Activated CD8-positive, alpha-beta memory T cell treated with anti-CD3 and anti-CD28 coated beads for 1 hour (primary cell): ENCODE measurements at places on chromosomes 6 and 20.

DNA sequence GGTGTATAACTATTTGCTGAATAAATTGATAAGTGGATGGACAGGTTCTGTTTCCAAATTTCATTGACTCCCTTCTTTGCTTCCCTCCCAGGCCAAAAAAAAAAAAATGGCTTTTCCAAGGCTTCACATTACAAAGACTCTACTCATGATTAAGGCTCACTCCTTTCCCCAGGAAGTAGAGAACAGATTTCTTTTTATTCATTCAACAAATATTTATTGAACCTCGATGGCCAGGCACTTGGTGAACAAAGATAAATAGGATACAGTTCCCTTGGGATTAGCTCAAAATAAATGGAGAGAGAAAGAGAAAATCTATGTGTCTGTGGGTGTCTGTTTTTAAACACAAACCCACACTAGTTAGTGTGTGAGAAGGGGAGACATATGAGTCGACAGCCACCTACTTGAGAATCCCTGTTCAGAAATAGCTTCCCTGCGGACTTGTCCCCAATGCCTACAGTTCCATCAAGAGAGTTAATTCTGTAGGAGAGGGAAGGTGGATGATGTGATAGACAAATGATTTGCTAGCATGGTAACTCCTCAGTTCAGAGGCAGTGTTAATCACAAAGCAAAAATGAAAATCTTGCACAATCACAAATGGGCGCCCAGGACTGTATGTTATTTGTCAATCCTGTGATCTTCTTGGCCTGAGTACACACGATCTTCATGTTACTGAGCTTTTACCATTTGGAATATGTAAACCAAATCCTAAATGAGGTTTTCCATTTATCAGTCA, 20.3 kb downstream of the TRAF3IP2 start:
- no peak for DNase-seq

- DNase-seq, result no peak
These were observed 230.0 kb upstream of the CHD6 start for GRCh38 chr20:41848180-41848579.

- DNase-seq, result no peak
These were observed 82.7 kb downstream of the SAMD3 start for GRCh38 chr6:130140084-130140483.

DNA sequence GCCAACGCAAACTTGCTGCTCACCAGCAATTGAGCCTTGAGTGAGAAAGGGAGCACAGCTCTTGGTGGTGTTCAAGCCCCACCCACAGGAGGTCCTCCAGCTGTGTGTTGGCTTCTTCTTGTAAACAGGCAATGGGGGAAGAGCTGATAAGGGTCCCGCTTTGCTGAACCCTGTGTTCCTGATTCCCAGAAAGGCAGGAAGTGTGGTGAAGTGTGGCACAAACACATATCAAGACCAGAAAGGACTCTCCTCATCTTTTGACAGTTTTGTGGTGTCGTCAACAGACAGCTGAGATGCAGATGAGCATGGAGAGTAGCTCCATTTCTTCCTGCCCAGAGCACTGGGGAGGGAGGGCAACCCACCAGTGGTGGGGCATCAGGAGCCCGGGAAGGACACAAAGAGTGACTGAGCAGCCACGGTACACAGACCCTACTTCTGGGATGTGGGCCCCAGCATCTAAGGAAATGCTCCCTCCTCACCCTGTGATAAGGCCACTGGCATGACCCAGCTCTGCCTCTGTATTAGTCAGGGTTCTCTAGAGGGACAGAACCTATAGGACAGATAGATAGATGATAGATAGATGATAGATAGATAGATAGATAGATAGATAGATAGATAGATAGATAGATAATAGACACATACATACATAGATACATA, 188.9 kb upstream of the TAB2 start:
- no peak for DNase-seq

- no peak for DNase-seq
These were observed 42.3 kb downstream of the KIF13A start for GRCh38 chr6:17945111-17945510.

DNA sequence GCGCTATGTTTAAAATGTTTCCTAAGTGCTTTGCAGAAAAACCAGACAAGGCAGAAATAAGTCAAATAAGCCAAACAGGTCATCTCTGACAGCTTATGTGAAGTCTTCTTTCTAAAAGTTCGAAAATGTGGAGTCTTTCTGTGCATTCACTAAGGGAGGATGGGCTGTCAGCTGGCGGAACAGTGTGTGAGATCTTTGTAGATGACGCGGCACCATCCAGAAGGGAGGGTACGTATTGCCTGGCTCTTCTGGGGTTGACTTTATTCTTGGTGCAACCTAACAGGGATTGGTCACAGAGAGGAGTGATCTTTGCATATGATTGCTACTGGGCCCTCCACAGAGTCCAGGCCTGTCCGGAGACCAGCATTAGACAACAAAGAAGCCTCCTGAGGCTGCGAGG, 114.5 kb upstream of the EDN1 start:
- DNase-seq, result no peak

GRCh38 chr20:44006578-44006977, 91.9 kb downstream of the TOX2 start:
- no peak for DNase-seq

DNA sequence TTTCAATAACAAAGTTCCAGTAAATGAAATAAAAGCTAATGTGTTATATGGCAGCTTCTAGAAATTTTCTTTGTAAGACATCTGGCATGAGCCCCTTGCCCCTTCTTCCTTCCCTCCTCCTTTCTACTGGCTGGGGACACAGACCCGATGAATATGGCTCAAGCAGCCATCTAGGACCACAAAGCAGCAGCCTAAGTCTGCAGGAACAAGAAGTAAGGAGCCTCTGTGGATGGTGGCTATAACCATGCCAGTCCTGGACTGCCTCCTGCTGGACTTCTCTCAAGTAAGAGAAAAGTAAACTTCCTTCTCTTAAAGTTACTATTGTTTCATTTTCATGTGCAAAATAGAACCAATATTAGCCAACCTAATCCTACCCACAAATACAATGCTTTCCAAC, 114.9 kb upstream of the DST start:
- no peak for DNase-seq

- no peak for DNase-seq
These were observed 62.0 kb downstream of the TSPYL4 start for GRCh38 chr6:116191881-116192280.

GRCh38 chr20:57928181-57928967, 218.6 kb upstream of the PMEPA1 start:
- DNase-seq, result no peak

- DNase-seq, result no peak
These were observed 7.9 kb downstream of the AARS2 start for GRCh38 chr6:44305200-44305725.

DNA sequence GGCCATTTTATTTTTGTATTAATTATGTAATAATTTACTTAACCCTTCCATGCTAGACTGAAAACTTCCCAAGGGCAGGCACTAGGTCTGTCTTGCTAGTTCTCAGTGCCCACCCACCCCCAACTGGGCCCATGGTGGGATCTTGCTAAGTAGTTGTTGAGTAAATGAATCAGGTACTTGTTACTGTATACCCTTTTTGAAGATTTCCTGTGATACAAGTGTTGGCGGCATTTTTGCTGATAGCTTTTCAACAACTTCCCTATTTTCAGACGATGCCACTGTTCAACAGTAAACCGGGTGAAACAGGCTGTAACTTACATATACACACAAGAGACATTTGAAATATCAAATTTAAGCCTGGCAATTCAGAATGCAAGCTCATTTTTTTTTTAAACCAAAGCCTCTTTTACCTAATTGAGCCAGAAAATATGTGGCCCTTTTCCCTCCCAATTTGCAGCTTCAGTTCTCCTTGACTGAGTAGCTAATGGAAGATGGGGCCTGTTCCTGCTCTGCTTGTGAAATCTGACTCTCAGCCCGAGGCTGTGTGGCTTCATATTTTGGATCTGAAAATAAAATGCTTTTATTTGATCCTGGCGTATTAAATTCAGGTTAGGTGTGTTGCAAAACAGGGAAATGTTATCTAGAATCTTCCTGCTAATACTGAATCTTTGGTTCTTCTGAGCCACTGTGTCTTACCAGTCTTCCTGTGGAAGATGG, 288.3 kb downstream of the NRN1 start:
- DNase-seq, result no peak

GRCh38 chr6:151044465-151045441, 179.3 kb downstream of the MTHFD1L start:
- DNase-seq, result no peak

GRCh38 chr6:23435126-23435525, 690.9 kb upstream of the NRSN1 start:
- DNase-seq, result no peak

DNA sequence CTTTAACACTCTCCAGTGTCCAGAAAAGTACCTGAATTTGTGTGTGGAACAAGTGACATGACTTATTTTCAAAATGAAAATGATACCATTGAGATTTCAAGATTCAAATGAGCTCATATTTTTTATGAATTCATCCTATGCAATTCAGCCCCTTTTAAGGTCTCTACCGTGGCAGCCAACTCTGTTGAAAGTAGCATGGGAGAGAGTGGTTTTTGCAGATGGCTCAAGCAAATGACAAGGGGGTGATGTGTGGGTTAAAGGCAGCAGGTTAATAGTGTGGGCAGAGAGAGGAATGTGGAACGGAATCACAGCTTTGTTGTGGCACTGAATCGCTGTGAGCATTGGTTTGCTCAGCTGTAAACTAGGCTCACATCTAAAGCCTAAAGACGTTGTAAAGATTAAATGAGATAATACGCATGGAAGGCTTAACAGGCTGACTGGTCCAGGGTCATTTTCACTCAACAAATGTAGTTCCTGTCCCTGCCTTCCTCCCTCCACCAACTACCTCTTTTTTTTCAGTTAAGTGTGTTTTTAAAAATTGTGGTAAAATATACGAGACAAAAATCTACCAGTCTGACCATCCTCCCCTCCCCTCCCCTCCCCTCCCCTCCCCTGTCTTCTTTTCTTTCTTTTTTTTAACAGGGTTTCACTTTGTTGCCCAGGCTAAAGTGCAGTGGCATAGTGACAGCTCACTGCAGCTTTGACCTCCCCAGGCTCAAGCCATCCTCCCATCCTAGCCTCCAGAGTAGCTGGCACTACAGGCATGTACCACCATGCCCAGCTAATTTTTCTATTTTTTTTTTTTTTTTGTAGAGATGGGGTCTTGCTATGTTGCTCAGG, 114.7 kb upstream of the ZNF217 start:
- no peak for DNase-seq

DNA sequence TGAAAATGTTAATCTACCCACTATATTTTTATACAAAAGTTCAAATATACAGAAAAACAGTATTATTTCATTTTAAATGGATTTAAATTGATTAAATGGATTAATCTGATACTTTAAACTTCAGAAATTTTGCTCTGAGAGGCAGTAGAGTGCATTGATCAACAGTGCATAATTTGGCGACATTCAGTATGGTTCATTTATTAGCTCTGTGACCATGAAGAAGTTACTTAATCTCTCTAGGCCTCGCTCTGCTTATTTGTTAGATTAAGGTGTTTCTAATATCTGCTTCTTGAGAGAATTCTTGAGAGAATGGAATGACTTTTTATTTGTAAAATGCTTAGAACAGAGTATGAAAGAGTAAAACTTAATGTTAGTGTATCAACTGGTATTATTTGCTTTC, 8.9 kb downstream of the PDE7B start:
- no peak for DNase-seq

DNA sequence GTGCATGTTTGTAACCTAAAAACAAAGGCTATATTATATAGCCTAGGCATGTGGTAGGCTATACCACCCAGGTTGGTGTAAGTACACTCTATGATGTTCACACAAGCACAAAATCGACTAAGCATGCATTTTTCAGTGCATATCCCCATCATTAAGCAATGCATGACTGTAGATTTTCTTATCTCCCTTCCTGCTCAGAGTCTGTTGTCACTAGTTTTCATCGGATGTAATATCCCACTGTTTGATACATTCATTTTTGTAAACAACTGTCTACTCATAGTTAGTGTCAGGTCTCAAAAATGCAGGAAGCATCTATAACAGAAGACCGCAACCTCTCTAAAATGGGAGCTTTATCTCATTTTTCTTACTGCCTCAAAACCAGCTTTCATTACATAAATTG, 70.7 kb downstream of the GFRAL start:
- DNase-seq, result no peak

DNA sequence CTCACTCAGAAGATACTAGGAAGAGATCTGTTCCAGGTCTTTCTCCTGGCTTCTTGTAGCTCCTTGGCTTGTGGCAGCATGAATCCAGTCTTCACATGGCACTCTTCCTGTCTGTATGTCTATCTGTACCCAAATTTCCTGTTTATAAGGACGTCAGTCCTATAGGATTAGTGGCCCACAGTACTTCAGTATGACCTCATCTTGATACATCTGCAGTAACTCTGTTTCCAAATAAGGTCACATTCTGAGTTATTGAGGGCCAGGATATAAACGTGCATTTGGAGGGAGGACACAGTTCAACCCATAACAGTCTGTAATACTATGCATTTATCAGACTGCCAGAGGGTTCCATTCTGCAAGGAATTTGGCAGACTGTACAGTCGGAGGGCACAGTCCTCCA, 57.6 kb upstream of the DYNLRB1 start:
- no peak for DNase-seq

DNA sequence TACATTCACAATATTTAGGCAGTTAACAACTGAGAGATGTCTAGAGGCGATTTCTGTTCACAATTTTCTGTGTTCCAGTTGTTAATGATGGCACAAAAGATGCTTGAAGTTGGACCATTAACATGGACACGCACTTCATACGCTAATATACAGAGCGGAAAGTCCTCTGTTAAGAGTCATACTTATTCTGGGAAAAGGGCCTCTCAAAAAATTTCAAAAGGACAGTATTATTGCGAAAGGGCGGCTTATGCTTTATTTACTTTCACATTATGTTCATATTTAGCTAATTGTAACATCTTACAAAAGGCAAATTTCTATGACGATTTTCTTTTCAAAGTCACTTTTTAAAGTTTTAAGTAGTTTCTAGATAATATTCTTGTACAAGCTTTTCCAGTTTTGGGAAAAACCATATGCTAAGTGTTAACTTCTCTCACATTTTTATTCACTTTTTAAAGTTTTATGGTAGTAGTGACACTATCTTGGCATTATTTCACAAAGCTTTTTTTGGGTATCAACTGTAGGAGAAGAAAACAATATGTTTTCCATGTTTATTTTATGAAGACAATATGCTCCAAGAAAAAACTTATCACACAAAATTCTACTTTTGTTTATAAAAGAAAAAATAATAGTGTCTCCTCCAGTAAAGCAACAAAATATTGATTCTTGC, 62.3 kb downstream of the MAP7 start:
- no peak for DNase-seq

DNA sequence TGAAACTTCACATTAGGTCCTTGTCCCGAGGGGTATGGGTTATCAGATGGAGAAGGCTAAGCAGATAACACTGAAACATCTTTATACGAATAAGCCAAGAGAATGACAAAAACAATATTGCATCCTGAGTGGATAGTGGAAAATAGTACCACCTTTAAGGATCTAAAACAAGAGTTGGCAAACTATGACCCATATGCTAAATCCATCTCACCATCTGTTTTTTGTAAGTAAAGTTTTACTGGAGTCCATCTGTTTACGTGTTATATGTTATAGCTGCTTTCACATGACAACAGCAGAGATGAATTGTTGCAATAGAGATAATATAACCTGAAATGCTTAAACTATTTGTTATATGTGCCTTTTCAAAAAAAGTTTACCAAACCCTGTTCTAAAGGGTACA, 76.1 kb upstream of the TRDN start:
- DNase-seq, result no peak

GRCh38 chr20:54435015-54435414, 40.4 kb upstream of the DOK5 start:
- DNase-seq, result no peak
